ENCODE measurements at places on chromosomes 3 and 15. TPM values are rescaled to one million over a fixed set of nuclear protein-coding genes. Genes with fewer than 3 reads are reported as not detected.

The CCDC54 gene
- polyA plus RNA-seq, result not detected

The FBXW12 gene
- 0.07 TPM for polyA plus RNA-seq

The ASB14 gene
- polyA plus RNA-seq, result not detected

The CISH gene
- 2.0 TPM for polyA plus RNA-seq

The CCDC80 gene
- 83.4 TPM for polyA plus RNA-seq

The TRIM42 gene
- not detected for polyA plus RNA-seq

The GOLGA6B gene
- polyA plus RNA-seq, result 0.03 TPM

The BSN gene
- polyA plus RNA-seq, result 0.08 TPM

The CCNL1 gene
- polyA plus RNA-seq, result 131 TPM

The SCN11A gene
- polyA plus RNA-seq, result 0.02 TPM

The GNAT1 gene
- polyA plus RNA-seq, result not detected

The SPTSSB gene
- polyA plus RNA-seq, result 0.07 TPM

The TLR9 gene
- polyA plus RNA-seq, result not detected

The GPR62 gene
- 0.10 TPM for polyA plus RNA-seq

The PCSK6 gene
- 0.10 TPM for polyA plus RNA-seq

The AQP9 gene
- not detected for polyA plus RNA-seq

The P2RY1 gene
- polyA plus RNA-seq, result not detected

The GJD2 gene
- polyA plus RNA-seq, result not detected

The GATA2 gene
- 5.5 TPM for polyA plus RNA-seq

The RHOV gene
- polyA plus RNA-seq, result 0.49 TPM

The BCHE gene
- not detected for polyA plus RNA-seq

The ROPN1 gene
- not detected for polyA plus RNA-seq

The TMCO5A gene
- polyA plus RNA-seq, result not detected

The ATXN7 gene
- 6.2 TPM for polyA plus RNA-seq

The LOXL1 gene
- 37.5 TPM for polyA plus RNA-seq

The GP5 gene
- 0.23 TPM for polyA plus RNA-seq

The PAQR5 gene
- 4.3 TPM for polyA plus RNA-seq

The DAZL gene
- polyA plus RNA-seq, result not detected

The CMSS1 gene
- 9.2 TPM for polyA plus RNA-seq

The SCAANT1 gene
- not detected for polyA plus RNA-seq

The P4HTM gene
- polyA plus RNA-seq, result 21.0 TPM

The RTP4 gene
- 0.16 TPM for polyA plus RNA-seq

The GOLGA8H gene
- polyA plus RNA-seq, result 0.86 TPM

The SNTN gene
- not detected for polyA plus RNA-seq

The GOLGA6D gene
- polyA plus RNA-seq, result 0.02 TPM

The TNFSF10 gene
- 0.10 TPM for polyA plus RNA-seq

The MYLK gene
- polyA plus RNA-seq, result 272 TPM

The NEK11 gene
- polyA plus RNA-seq, result 4.7 TPM

The ANKUB1 gene
- polyA plus RNA-seq, result not detected

The ROBO2 gene
- not detected for polyA plus RNA-seq

The SLC9A9 gene
- polyA plus RNA-seq, result not detected

The GOLGA8G gene
- polyA plus RNA-seq, result not detected

The SAMMSON gene
- not detected for polyA plus RNA-seq

The SLC15A2 gene
- 0.10 TPM for polyA plus RNA-seq

The DPPA2 gene
- polyA plus RNA-seq, result not detected

The ACKR2 gene
- polyA plus RNA-seq, result 0.10 TPM

The PLA2G4F gene
- not detected for polyA plus RNA-seq

The NPAP1 gene
- not detected for polyA plus RNA-seq

The REC114 gene
- not detected for polyA plus RNA-seq

The ASTE1 gene
- polyA plus RNA-seq, result 4.4 TPM

The PRICKLE2 gene
- 1.1 TPM for polyA plus RNA-seq

The CLDN16 gene
- polyA plus RNA-seq, result 0.02 TPM

The MYO1E gene
- polyA plus RNA-seq, result 16.4 TPM

All from SK-N-SH (cell line).